ENCODE measurements at places on chromosomes 2 and 18. TPM values are rescaled to one million over a fixed set of nuclear protein-coding genes. Genes with fewer than 3 reads are reported as not detected.

The L3MBTL4 gene
- 3.5 TPM for total RNA-seq

The UBXN2A gene
- total RNA-seq = 18.5 TPM

The RNF144A gene
- total RNA-seq = 17.9 TPM

The IL36RN gene
- total RNA-seq = not detected

The MATN3 gene
- total RNA-seq = 0.22 TPM

The C2orf66 gene
- total RNA-seq = not detected

The ARHGEF4 gene
- total RNA-seq = 5.3 TPM

The DOK6 gene
- 0.96 TPM for total RNA-seq

The MAL gene
- 4.4 TPM for total RNA-seq

The ECEL1 gene
- total RNA-seq = not detected

The FAM124B gene
- total RNA-seq = 1.1 TPM

The SMCHD1 gene
- total RNA-seq = 26.6 TPM

The AAK1 gene
- 133 TPM for total RNA-seq

The STARD7 gene
- 174 TPM for total RNA-seq

The IRS1 gene
- 17.8 TPM for total RNA-seq

The MROH2A gene
- total RNA-seq = not detected

The CYP1B1 gene
- 17.7 TPM for total RNA-seq

The SOWAHC gene
- total RNA-seq = 2.3 TPM

The LHCGR gene
- total RNA-seq = 0.16 TPM

The ZNF892 gene
- total RNA-seq = 4.0 TPM

The CNOT9 gene
- total RNA-seq = 18.9 TPM

The ANKRD30BL gene
- not detected for total RNA-seq

The KATNAL2 gene
- total RNA-seq = 5.4 TPM

The DYSF gene
- total RNA-seq = 48.2 TPM

The PIEZO2 gene
- 0.33 TPM for total RNA-seq

The ARHGAP28 gene
- total RNA-seq = 1.5 TPM

The SYT4 gene
- total RNA-seq = not detected

The APOB gene
- 9.1 TPM for total RNA-seq

The TMEM163 gene
- total RNA-seq = 0.22 TPM

The DLX1 gene
- total RNA-seq = not detected

The SERPINB10 gene
- total RNA-seq = not detected

The LCLAT1 gene
- total RNA-seq = 41.0 TPM

The DQX1 gene
- 0.11 TPM for total RNA-seq

The SP140 gene
- 1.3 TPM for total RNA-seq

The RMDN2 gene
- total RNA-seq = 6.5 TPM

The GALR1 gene
- total RNA-seq = 0.05 TPM

The KCNIP3 gene
- 4.6 TPM for total RNA-seq

The ADD2 gene
- total RNA-seq = 2.7 TPM

The SLC16A14 gene
- total RNA-seq = 3.4 TPM

The SLC30A3 gene
- 5.9 TPM for total RNA-seq

The LCT gene
- total RNA-seq = not detected

The INHBB gene
- 3.2 TPM for total RNA-seq

The TMSB10 gene
- 400 TPM for total RNA-seq

The CYP20A1 gene
- total RNA-seq = 11.9 TPM

The LBX2 gene
- total RNA-seq = 0.25 TPM

The WDR75 gene
- 17.0 TPM for total RNA-seq

The EDAR gene
- total RNA-seq = 0.33 TPM

The FSHR gene
- not detected for total RNA-seq

The ANKRD30B gene
- not detected for total RNA-seq

The TMEM169 gene
- 0.25 TPM for total RNA-seq

Measured in left ventricle myocardium inferior (tissue), 1 donor.